Small intestine (tissue), 16 donors: ENCODE measurements at places on chromosomes 2 and 18.

DNA sequence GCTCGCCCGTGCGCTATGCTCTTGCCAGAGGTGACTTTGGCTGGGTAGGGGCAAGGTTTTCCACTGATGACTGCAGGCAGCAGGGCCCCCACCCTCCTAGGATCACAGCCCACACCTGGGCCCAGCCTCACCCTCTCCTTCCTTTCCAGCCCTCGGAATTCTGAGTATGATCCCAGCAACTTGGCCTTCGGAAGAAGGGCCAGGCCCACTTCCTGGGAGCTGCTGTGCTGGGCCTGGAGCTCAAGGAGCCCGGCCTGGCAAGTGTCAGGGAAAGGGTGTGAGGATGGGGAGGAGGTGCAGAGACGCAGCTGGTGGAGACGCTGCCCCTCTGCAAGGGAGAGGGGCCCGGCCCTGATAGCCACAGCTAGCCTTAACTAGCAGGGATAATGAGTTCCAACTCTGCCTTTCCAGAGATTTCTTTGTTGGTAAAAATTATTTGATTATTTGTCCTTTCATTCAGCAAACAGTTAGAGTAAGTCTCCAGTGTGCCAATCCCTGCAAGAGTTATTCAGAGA is 1.7 kb upstream of the CNDP1 start:
- no peak for DNase-seq

- DNase-seq = peak; percentile 18
Observed at GRCh38 chr2:109217362-109218086, 88.5 kb downstream of the SH3RF3 start.

GRCh38 chr2:102262216-102263129 is 48.9 kb upstream of the IL1RL1 start:
- no peak for DNase-seq

DNA sequence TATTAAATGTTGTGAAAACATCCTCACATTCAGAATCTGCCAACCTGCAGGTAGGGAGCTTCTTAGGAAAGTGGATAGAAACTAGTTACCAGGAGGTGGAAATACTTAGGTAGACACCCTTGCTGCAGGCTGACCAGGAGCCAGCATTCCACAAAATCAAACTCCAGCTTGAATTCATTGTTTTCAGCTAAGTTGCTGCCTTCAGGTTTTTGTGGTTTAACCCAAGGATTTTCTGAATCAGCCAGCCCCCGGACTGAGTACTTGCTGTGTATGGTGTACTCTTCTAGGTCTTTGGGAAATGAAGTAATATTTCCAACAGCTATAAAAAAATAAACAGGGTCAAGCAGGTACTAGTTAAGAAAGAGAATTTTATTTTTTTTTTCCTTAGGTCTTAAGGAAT is 192.1 kb upstream of the CHST9 start:
- no peak for DNase-seq

DNA sequence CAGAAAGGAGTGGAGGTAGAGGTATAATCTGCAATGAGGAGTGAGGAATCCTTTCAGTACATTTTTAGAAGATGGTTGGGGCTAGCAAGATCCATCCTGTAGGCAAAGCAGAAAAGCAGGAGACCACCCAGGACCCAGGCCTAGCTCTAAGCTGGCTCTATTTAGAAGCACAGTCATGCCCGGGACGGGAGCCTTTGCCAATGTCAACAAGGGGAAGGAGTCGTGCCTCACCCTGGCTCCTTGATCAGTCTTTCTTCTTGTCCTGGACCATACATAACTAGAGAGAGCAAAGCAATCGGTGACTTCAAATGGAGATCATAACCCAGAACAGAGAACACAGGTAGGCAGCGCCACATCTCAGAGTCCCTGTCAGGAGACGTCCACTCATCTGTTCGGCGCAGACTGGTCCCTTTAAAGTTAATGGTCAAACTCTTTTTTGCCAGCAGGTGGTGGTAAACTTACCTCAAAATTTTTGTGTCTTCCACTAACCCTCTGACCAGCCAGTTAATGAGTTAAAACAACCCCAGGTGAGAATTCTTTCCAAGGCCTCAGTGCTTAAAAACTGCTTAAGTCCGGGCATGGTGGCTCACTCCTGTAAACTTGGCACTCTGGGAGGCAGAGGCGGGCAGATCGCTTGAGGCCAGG is 8.0 kb downstream of the MC5R start:
- DNase-seq = no peak

DNA sequence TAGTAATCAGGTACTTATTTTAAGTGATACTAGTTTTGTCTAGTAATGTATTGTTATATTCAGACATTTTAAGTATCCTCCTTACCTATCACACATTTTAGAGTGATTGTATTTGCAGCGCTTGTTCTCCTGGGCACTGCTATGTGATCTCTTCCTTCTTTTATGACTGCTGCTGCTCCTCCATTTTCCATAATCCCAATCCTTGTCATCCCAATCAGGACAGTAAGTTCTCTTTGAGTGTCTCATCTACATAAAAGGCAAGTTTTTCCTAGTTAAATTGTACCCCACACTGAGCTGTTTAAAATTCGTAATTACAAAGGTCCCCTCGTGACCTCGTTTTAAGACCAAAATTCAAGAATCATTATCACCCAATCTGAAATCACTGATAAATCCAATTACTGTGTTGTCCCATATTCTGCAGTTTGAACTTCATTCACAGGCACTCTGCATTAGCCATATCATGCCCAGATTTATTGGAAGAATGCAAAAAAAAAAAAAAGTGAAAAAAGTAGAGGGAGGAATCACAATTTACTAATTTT is 2.8 kb downstream of the CLK1 start:
- no peak for DNase-seq

- DNase-seq = peak; percentile 69
Observed at GRCh38 chr18:74896390-74896991, 298.8 kb downstream of the ZNF407 start.

- no peak for DNase-seq
Observed at GRCh38 chr2:88735133-88735532, 43.7 kb downstream of the RPIA start.

DNA sequence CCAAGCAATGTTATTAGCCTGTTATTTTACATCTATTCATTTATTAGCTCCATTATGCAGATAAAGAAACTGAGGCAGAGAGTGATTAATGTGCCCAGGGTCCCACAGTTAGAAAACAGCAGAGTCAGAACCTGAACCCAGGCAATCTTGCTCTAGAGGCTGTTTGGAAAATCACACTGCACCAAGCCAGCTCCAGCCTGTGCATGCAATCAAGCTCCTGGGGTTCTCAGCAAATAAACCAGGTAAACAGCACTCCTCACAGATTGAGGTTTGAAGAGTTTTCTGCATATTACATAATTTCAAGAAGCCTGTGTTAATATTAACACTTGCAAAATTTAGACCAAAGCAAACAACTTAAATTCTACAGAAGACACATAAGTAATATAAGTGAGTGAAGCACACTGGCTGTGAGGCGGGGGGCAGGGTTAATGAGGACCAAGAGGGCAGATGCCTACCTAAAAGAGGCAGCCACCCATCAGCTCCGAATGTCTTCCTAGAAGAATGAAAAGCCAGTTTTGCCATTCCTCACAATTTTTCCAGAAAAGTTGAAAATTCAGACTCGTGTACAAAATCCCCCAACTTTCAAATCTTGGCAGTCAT is 35.4 kb downstream of the CACNB4 start:
- no peak for DNase-seq

- DNase-seq = no peak
Observed at GRCh38 chr2:28447943-28448792, 47.7 kb upstream of the PLB1 start.

- DNase-seq = no peak
Observed at GRCh38 chr2:33763671-33764310, 164.7 kb upstream of the FAM98A start.

GRCh38 chr18:70578480-70578879 is 289.6 kb downstream of the SOCS6 start:
- no peak for DNase-seq

GRCh38 chr2:187252063-187252462 is 196.0 kb downstream of the CALCRL start:
- no peak for DNase-seq

GRCh38 chr2:112725545-112726457 is 5.0 kb downstream of the NT5DC4 start:
- DNase-seq = peak; percentile 93

- peak; percentile 70 for DNase-seq
Observed at GRCh38 chr18:79934311-79935097, 16.9 kb downstream of the SLC66A2 start.

DNA sequence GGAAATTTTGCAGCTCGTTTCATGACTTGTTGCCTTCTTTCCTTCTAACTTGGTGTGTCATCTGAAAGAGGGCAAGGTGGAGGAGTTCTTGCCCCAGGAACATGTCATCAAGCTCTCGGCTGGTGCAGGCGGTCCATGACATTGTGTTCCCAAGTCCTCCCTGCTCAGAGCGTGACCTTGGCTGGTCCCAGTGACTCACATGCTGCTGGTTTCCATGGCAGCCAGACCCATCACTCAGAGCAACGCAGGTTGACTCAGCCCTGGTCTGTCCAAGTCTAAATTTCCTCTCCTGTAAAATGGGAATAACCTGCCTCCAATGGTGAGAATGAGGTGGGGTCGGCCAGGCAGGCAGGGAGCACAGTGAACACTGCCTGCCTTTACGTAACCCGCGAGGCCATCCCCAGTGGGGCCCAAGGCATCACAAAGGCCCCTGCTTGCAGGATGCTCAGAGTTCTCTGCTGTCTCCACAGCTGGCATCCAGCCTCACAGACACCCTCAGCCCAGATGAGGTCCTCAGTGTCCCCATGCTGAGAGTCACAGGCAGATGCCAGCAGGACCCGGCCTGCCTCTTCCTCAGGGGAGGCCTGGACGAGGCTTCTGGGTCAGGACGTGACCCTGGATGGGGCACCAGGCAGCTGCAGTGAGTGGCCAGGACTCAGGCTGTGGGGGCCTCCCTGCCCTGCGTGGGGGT is 143.7 kb downstream of the TPO start:
- no peak for DNase-seq

DNA sequence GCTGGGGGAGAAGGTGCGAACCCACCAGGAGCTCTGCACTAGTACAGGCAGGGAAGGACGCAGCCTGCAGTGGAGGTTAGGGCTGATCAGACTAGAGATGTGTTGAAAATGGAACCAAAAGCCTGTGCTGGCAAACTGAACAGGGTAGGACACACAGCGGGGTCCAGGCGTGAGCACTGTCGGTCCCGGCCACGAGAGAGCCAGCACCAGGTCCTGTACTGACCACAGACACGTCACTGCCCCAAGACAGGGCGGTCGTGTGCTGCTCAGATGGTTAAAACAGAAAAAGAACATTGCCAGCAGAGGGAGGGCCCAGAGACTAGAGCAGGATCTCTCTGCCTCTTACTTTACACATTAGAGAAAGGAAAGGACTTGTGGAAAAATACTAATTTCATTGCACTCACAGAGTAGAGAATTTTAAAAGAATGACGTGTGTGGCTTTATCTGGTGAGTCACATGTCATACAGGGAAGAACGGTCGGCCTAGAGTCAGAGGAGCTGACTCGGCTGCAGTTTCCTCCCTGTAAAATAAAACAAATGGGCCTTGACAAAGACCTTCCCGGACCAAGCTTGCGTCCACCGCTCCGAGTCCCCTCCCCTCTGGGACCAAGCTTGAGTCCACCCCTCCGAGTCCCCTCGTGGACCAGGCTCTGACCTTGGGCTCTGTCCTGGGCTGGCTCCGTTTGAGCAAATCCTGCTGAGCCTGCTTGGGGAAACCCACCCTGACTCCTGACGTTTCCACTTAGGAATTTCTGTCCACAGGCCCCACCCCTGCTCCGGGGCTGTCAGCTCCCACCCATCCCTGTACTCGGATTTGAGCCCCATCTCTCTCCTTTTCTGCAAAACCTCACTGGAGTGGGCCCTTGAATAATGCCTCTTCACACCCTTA is 16.7 kb upstream of the ADI1 start:
- peak; percentile 88 for DNase-seq

DNA sequence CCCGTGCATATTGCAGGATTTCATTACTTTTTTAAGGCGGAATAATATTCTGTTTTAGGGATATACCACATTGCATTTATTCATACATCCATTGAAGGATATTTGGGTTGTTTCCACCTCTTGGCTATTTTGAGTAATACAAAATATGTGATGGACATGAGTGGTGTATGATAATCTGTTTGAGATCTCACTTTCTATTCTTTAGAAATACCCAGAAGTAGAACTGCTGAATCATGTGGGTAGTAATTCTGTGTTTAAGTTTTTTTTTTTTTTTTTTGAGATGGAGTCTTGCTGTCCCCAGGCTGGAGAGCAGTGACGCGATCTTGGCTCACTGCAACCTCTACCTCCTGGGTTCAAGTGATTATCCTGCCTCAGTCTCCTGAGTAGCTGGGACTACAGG is 201.4 kb downstream of the NYAP2 start:
- DNase-seq = no peak

DNA sequence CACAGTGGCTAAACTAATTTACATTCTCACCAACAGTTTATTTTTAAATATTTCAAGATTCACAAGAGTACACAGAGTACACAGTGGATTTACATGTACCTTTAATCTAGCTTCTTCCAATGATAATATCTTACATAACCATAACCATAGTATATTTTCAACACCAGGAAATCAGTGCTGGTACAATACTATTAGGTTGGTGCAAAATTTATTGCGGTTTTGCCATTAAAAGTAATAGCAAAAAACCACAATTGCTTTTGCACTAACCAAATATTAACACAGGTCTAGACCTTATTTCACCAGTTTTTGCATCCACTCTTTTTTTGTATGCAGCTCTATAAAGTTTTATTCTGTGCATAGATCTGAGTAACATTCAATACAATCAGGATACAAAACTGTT is 163.0 kb downstream of the SCG2 start:
- DNase-seq = no peak

DNA sequence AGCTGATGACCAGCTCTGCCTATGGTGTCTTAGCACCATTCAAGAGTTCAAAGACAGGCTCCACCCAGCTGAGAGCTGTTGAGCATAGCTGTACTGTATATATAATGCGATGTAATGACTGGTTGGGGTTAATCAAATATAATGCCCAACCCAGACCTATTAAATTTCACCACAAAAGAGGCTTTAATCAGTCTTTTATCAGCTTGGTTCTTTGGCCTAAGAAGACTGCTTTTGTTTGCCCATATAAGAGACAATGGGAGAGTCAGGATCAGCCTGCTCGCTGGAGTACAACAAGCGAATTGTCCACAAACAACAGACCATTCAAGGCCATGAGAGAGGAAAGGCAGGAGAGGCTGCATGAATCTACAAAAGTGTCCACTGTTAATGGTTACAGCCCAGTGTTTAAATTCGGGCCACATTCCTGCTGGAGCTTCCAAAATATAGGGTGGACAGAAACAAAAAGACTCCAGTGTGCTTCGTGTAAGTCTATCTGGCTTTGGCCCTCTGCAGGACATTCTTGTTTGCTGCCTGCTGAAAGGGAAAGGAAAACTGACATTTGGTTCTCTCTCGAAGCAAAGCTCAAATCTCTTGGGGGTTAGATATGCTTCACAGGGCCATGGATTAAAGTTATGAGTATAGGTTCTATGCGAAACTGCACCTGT is 299.0 kb upstream of the FBXO11 start:
- peak; percentile 5 for DNase-seq
